Stimulated activated CD4-positive, alpha-beta T cell treated with anti-CD3 and anti-CD28 coated beads, Interleukin-4, amount 100 ng/mL, for 4 hours (primary cell): ENCODE measurements at places on chromosomes 5 and 9.

DNA sequence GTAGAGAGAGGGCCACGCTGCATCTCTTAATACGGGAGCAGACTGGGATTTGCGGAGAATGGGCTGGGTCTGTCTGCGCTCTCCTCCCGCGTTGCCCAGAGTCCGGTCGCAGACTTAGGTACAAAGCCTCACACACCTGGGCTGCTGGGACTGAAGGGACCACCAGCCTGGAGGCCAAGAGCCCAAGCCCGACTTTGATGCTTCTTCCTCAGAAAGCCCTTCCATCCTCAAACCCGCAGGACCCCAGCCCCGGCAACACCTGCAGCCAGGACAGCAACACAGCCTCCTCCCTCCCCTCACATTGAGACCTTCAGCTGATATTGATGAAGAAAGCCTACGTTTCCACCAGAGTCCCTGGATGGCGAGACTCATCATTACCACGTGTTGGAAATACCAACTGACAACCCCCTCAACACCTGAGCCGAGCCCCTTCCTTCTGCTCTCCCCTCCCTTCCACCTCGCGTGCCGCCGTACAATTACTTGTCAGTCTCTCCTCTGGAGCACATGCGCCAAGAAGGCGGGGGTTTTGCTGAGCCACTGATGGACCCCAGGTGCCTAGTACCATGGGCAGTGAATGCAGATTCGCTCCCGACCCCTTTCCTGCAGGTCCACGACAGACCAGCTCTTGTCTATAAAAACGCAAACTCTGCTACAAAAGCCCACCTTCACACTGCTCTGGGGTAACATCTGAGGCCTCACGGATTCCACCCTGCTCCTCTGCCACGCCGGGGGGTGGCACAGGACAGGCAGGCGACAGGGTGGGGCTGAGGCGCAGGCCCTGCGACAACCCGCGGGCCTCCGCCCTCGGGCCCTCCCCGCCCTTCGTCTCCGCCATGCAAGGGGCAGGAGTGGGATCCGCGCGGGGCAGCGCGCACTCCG is 841 bp downstream of the ASB6 start:
- no peak for DNase-seq

DNA sequence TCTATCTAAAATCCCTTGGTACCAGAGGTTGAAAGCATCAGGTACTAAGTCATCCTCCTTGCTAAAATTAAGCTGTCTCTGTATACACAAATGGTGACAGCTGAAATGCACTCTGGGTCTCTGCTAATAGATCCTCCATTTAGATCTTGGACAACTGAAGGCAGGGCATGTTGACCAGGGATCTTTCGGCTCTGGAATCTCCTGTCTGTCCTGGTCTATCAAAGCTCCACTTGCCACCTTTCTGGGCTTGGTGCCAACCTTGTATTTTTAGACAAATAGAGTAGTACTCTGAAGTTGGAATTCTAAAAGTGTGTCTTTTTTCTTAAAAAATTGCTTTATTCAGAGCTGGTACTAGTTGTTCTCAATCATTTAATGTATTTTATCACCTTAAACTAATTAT is 135.2 kb upstream of the HMHB1 start:
- no peak for DNase-seq

- DNase-seq: no peak
These were observed 57.3 kb upstream of the WWC1 start for GRCh38 chr5:168234133-168234532.

DNA sequence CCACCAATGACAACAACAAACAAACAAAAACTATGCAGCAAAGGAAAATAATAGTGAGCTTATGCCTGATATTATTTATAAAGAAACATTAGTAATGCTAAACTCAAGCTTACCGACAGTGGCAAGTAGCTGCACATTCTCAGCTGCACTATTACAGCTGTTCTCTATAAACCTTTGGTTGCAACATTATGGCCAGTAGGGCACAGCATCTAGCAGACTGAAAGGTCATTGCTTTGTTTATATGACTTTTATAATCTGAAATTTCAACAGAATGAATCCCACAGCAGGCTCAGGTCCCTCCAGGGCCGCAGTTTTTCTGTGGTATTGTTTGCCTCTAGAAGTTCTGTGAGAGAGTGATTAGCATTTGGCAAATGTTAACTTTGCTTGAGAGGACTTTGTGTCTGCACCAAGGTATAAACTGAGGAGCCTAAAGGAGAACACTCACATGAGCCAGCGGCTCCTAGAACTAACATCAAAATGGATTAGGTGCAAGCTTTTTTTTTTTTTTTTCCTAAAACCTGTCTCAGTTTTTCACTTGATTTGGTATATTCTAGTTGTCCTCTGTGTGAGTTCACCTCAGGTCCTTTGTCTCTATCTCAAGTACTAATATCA is 58.3 kb downstream of the IZUMO3 start:
- no peak for DNase-seq

DNA sequence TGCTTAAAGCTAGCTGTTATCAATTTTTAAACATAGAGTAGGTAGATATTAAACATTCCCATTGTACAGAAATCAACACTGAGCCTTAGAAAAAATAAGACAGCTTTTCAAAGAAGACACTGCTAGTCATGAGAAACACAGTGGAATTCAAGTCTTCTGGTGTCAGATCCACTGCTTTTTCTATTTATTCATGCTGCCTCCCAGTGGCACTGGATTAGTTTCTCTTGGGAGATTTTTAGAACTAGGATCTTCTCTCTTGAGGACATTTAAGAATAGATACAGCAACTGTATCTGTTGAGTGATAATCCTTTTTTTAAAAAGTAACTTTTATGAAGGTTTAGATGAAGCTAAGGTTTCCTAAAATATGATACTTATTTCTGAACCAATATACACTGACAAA is 1635.4 kb upstream of the C9orf72 start:
- no peak for DNase-seq

- no peak for DNase-seq
These were observed 526.5 kb upstream of the NUDT12 start for GRCh38 chr5:104088876-104089778.

DNA sequence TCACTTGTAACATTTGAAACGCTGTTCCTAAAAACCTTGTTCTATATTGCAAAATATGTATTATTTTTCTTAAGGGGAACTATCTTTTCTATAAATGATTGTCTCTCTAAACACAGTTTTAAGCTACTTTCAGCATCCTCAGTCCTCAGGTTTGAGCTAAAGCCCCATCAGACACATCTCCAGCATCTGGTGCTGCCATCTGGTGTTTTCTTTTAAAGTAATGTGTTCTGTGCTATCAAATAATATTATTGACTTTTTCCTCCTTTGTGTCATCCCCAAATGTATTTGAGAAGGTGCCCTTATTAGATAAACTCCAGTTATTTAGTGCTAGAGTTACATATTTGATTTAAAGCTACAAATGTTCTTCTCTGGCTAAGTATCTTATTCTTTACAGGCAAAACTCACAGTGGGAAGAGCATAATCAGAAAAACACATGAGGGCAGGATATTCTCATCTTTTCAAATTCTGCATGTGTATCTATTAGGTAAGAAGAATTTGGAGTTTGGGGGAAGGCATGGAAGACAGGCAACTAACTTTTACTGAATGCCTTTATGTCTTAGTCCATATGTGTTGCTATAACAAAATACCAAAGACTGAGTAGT is 27.5 kb downstream of the ZNF474 start:
- DNase-seq: no peak

DNA sequence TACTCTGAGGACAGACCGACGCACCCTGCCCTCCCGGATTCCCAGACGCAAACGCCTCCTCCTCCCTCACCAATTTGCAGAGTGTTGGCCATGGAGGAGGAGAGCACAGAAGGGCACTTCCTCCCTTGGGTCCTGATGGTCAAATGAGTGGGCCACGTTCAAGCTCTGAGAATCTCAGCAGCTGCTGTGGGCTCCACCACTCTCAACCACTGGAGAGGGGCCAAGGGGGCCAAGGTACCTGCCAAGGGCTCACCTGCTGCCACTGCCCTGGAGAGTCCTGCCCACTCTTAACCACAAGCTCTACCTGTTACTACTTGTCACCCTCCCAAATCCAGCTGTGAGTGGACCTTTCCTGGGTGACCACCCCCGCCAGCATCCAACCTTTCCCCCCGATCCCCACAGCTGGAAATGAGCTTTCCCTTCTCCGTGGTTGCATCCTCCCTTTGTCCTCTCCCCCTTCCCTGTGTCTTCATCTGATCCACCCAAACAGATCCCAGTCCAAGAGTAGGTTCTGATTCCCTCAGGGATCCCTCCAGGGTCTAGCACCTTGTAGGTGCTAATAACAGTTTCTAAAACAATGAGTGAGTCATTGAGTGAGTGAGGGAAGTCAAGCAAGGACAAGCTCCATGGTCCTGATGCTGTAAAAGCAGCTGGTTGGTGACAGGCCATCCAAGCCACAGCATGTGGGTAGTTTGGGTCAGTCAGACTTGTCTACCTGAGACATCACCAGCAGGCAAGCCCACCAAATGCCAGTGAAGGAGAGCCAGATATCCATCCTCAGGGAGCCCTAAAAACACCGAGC is 69.7 kb downstream of the FAM114A2 start:
- DNase-seq: no peak

- no peak for DNase-seq
These were observed 55.9 kb downstream of the TMC1 start for GRCh38 chr9:72577212-72577753.

DNA sequence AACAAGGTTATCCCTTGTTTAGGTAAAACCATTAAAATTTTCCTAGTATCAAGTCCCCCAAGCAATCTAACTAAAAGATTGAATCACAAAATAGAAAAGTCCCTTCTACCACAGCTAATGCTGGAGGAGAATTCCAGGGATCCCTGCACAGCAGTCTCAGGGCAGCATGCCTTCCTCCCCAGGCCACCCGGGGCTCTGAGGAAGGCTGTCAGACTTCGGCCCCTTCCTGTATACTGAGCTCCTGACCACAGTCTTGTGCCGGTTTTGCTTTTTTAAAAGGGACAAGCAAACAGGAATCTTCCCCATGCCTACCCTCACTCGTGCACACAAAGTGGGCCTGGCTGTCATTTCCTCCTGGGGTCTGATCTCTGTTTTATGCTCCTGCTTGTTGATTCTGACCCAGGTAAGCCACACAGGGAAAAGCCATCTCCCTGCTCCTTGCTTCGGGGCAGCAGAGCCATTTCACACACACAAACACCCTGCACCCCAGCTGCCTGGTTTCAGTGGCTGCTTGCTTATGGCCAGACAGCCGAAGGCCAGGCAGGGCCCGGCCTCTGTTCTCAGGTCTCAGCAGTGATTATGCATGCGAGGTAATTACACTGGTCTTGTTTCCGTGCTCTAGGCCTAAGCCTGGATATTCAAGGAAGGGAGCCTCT is 211.9 kb downstream of the NXNL2 start:
- no peak for DNase-seq
